ENCODE measurements at places on chromosomes 7 and 10.

- DNase-seq: no peak
Observed at GRCh38 chr7:129862682-129863081, 90.1 kb downstream of the UBE2H start.

- DNase-seq: peak; percentile 58
Observed at GRCh38 chr7:73515178-73515577, 6.9 kb downstream of the BAZ1B start.

GRCh38 chr10:80471001-80471400 lies 16.9 kb downstream of the TSPAN14 start:
- DNase-seq: peak; percentile 72

GRCh38 chr7:123712619-123713018 lies 36.2 kb downstream of the WASL start:
- DNase-seq: no peak

DNA sequence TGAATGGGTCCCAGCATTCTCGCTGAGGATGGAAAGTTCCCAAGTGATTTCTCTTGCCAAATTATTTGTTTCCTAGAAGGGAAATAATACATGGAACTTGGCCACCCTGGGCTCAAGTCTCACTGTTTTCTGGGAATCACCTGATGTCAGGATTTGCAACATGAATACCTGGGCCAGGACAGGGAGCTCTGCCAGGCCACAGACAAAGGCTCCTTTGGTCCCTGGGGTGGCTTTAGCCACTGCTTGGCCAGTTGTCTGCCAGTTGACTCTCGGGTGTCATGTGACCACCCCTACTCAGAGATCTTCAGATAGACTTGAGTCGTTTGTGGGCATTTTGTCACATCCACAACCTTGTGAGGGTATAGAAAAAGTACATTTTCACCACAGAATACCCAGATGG lies 258.0 kb upstream of the HABP2 start:
- no peak for DNase-seq

GRCh38 chr10:116699049-116699448 lies 43.3 kb downstream of the HSPA12A start:
- DNase-seq: no peak
